ENCODE measurements at places on chromosomes 16 and 17.

DNA sequence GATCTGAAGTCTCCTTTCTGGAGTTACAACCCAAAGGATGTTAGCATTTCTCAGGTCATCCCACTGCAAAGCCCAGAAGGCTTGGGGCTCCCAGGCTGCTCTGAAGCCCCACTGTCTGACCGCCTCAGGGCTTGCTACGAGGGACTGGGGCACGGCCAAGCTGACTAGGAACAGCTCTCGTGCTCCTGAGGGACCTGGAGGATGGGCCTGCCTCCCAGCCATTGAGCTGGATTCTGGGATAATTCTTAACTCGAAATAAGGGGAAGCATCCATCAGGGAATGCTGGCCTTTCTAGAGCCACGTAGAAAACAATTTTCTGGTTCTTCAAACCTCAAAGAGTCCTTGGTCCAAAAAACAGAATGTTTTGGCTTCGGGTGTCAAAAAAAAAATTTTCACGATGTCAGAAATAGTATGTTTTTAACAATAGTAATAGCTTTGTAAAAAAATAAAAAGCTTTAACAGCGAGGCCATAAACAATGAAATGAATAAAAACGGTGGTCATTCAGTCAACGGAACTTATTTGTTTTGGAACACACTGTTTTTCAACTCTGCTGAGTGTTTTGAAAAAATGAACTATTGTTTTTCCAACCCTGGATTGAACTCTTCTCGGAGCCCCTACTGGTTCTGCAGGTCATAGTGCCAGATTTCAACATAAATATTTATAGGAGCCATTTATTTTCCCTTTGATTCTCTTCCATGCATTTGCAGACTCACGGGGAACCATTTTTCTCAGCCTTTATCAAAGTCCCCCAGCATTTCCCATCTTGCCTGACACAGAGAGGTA, 16.4 kb upstream of the HERPUD1 start:
- no peak for DNase-seq

- no peak for DNase-seq
Observed at GRCh38 chr17:57773557-57773956, 28.5 kb upstream of the CCDC182 start.

DNA sequence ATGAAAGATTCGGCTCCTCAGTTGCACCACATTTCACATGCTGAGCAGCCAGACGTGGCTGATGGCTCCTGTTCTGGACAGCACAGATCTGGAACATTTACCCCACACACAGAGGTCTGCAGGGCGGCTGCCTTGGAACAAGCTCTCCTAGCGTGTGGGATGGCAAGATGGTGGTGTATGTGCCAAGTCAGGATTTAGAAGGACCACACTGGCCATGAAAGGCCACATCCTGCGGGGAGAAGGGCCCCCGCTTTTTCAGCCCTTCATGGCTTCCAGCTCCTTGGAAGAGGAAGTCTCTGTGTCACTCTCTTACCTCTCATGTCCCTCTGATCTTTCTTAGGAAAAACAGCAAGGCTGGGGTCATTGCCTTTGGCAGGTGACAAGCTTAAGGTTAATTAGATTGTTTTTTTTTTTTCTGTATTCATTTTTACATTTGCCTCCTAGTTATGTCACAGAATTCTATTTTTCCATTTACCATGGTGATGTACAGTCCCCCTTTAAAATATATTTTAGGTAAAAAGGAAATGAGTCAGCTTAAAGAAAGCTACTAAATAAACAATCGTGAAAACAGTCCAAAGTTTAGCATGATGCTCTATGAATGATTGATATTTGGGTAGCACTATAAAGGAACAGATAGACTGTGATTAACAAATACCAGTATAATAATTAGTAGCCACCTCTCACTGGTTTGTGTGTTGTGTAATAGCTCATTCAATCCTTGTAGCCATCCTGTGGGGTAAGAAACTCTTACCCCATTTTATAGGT, 396.6 kb downstream of the CPPED1 start:
- no peak for DNase-seq

DNA sequence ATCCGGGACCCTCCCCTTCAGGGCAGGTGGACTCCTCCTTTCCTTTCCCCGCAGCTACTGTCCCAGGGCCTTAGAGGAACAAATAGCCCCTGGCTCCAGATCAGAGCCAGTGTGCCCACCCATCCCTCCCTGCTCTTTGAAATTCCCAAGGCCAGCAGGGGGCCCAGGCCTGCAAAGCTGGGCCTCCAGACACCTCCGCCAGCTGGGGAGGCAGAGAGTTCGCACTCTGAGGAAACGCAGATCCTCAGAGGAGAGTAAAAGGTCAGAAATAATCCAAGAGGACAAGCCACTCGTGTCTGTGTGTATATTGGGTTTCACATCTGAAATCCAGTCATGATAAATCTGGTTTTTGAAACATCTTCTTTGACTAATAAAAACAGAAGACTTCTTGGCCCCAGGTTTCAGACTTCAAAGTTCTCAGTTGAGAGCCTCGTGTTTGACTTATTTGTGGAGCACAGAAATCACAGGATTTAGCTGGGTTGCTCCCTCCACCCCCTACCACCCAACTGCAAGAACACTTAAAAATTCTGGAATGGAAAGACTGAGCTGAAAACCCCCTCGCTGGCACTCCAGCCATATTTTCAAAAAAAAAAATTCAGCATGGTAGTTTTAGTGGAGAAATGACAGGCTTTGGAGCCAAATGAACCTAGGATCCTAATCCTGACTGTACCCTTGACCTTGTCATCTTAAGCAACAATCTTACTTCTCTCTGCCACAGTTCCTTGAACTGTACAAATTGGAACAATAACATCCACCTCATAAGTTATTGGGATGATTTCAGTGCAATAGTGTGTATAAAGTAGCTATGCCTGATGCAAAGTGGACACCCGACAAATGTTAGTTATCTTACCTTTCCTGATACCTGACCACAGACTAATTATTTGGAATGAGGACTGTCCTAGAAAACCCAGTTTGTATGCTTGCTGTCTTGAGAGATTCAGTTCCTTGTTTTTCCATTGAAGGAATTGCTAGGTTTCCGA, 44.5 kb upstream of the TBX2 start:
- DNase-seq: no peak

- no peak for DNase-seq
Observed at GRCh38 chr17:14616528-14616927, 315.6 kb downstream of the HS3ST3B1 start.
